ENCODE measurements at places on chromosomes 6 and 20.

DNA sequence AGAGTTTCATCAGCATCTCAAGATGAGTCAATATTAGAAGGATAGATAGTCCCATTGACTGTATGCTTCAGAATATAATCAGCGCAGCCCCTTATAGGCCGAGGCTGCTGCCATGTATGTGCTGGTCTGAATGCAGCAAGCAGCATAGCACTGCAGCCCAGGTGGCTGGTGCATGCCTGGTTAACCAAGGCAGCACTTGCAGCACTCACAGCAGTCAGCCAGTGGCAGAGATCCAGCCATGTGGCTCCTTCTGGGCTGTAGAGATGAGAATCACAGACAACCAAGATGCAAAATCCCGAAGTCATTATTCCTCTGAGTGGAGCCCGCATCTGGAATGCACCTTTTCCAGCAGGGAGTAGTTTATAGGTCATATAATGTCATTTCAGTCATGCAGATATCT is 251.9 kb downstream of the UST start:
- no peak for DNase-seq

DNA sequence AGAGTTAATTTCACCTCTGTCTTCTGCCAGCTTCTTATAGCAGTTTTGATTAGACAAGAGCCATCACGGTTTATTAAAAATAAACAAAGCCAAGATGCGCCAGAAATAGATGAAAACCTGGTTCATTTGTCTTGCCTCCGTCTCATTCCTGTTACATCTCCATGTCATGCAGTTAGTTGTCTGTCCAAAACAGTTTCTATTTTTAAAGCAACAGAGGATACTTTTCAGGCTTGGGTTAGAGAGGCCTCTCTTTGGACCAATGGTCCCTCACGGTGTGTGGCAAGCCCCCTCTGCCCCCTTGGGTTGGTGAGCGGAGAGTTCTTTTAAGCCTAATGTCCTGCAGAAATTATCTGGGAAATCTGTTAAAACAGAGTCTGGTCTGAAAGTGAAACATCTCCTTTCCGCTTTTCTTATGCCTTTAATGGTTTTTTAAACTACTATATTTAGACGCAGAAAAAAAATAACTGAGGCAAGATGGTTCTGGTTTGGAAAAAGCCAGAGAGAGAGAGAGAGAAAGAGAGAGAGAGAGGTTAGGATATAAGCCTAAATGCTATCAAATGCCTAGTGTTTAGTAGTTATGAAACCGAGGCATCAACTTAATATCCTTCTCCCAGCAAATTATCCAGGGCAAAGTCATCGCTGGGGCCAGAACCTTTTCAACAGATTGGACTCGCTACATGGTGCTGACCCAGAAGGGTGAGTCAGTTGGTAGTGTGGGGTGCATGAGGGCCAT is 64.5 kb downstream of the ZDHHC14 start:
- DNase-seq, result no peak

GRCh38 chr6:4856785-4857184 is 80.6 kb downstream of the CDYL start:
- no peak for DNase-seq

DNA sequence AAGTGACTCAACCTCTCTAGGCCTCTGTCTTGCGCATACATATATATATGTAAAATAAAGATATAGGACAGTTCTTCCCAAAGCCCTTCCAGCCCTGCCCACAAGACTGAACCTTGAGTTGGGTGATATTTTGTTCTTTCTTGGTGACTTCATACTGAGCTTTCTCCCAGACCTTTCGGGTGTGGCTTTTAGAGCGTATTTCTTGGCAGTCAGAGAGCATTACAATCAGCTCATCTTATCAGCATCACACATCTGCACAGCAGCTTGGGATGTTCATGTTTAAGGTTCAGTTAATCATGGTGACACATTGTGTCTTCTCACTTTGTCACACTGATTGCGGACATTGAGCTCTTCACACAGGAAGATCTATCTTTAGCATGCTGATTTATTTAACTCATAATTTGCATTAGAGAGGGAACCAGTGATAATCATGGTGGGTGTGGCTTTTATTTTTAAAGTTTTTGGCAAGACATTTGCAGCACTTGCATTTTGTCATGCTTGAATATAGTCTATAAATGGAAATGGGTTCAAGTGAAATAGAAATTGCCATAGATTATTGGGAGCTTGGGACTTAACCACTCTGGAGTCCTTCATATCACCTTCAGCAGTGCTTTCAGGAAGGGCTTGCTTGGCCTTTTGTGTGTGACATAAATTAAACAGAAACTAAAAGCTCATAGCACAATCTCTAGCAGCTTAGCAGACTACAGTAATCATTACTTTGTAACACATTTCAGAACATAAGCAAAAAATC is 8.3 kb downstream of the KIF3B start:
- no peak for DNase-seq

DNA sequence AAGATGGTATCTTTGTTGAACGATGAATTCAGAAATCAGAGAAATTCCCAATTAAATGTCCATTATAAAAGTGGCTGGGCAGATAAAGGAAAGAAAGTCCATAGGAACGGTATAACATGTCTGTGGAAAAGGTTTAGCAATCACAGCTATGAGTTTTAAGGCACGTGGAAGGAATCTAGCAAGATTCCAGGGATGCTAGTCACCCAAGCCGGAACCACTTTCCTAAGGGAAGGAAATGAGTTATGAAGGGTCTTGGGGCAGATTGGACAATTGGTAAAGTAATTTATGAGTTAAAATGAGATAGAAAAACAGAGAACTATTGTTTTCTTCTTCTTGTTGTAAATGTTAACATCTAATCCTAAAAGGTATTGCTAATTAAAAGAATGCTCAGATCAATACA is 384.8 kb downstream of the ADGRB3 start:
- DNase-seq, result no peak

GRCh38 chr6:139754898-139755775 is 380.7 kb upstream of the CITED2 start:
- no peak for DNase-seq

GRCh38 chr6:39881851-39882530 is 52.3 kb downstream of the MOCS1 start:
- DNase-seq, result no peak

DNA sequence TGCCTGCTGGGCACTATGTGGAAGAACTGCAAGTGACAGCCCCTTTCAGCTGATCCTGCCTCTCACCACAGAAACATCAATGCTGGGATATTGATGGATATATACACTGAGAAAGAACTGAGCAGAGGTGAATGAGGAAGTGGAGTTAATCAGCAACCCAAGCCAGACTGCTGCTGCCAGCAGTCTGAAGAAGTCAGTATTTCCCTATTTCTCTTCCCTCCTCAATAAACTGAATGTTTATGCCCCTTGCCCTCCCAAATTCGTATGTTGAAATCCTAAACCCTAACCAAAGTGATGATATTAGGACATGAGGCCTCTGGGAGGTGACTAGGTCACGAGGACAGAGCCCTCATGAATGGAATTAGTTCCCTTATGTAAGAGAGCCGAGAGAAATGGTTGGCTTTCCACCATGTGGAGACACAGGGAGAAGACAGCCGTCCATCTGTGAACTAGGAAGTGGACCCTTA is 76.3 kb downstream of the CDK19 start:
- no peak for DNase-seq

DNA sequence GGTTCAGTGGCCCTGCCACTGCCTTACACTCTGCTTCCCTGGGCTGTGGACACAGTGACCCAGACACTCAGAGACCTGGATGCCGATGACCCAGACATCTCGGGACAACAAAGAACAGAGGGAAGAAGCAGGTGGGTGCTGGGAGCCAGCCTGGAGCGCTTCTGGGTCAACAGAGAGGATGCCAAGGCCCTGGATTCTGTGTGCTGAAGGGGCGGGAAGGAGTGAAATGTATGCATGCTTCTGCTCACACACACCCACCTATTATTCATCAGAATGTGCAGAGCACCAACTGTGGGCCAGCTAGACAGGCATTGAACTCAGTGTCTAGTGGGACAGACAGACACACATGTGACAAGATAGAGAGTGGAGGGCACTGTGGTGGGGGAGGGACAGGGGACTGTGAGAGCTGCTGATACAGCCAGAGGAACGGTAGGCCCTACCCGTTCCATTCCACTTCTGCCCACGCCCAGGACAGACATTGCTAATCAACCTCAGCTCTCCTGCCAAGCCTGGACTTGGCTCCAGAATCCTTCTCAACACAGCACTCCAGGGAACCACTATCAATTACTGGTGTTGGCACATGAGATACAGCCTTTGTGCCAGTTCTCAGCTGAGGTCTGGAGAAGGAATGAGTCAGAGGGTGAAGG is 20.2 kb downstream of the KCNK15 start:
- DNase-seq, result no peak

GRCh38 chr6:167275001-167275400 is 16.1 kb upstream of the UNC93A start:
- DNase-seq, result no peak

DNA sequence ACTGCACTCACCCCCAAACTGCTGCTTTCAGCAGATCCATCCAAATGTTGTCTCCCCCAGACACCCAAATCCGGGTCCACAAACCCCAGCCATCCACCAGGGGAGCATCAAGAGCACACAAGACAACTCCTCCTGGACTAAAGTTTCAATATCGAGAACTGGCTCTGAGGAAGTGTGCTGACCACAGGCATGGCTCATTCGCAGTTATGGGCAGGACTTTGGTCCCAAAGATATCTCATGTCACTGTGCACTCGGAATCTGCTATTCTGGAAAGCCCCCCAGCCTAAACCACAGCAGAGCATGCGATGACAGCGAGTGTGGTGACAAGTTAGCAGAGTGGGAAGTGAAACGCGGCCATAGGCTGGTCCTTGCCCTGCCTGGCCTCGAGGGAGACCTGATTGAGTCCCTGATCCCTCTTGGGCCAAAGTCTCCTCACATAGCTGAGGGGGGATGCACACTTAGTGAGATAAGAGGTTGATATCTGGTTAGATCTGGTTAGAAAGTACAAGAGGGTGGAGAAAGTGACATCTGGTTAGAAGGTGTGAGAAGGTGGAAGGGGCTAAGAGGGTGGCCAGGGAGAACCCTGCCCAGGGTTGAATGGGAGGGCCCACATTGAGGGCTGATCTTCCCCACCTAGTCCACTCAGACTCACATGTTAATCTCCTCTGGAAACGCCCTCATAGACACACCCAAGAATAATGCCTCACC is 149.7 kb downstream of the MRPL14 start:
- DNase-seq, result no peak

DNA sequence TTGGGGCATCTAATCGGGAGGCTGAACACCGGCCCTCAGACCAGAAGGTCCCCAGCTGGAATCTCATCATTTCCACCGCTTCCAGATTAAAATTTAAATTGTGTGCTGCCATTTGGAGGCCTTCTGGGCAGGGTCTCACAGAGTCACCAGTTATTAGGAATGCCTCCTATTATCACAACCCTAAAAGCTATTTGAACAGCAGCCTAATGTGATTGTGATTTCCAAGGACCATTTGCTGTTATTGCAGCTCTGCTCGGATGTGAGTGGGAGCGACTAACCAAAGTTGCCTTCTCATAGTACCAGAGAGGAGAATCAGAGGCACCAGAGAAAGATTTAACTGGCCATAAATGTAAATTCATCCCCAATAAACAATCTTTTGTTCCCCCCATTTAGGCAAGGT is 277.3 kb downstream of the RNF144B start:
- DNase-seq, result no peak

GRCh38 chr6:121435444-121436069 is at the start of gene GJA1:
GJA1 (plus strand) TSS chr6:121435646; CDS start chr6:121446848, 11,202 bp downstream.
- DNase-seq, result no peak

DNA sequence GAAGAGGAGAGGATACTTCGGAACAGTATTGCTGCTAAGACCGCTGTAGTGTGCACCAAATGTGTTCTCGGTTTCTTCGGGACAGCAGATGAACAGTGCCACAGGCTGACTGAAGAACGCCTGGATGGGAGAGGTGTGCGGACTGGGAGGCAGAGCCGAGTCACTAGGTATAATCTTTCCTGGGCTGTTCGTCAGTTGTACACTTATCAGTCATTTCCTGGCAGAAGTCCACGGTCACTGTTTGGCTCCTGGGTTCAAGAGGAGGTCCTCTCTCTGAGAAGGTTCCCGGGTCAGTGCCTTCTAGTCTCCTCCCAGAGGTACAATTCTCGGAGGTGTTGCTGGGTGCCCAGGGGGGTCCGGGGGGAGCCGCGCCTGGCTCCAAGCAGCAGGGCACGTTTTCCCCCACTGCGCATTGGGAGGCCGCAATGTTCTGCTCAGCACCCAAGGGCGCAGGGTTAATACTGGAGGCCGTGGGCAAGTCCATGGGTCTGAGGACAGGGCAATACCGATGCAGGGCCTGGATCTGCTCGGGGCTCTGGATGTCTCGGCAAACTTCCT is 38.1 kb downstream of the GJA10 start:
- DNase-seq, result no peak

- no peak for DNase-seq
Measured at GRCh38 chr6:15682965-15683822, 20.4 kb upstream of the DTNBP1 start.

GRCh38 chr20:20611167-20611566 is 101.3 kb downstream of the RALGAPA2 start:
- peak; percentile 40 for DNase-seq

DNA sequence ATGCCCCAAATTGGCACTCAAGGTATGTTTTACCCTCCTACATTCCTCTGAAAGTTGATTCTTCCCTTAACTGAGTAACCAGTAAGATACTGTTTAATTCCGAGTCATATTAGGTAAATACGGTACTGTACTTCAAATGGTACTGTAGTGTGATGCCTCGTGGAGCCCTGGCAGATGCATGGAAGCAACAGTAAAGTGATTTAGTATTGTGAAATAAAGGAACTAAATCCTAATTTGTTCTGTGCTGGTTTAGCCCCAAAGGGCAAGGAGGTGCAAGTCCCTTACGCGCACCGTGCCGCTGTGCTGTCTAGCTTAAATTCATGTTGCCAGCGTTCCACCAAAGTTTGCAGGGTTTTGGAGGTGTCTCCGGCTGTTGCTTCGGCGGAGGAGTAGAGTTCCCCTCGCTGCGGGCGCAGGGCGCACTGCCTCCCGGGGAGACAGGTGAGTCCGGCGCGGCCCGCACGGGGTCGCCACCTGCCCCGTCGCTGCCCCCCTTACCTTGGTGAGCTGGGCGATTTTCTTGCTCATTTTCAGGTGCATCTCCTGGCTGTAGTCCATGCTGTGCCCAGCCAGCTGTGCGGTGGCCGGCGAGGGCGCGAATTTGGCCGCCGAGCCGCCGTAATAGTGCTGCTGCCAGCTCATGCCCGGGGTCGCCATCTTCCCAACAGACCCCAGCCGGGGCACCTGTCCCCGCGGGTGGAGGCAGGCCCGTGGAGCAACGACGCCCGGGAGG is 655 bp downstream of the FAM184A start:
- peak; percentile 17 for DNase-seq

Data from NCI-H510A treated with DMSO at 0.1 percent for 48 hours (cell line).